ENCODE measurements at places on chromosomes 2 and 18. TPM values are rescaled to one million over a fixed set of nuclear protein-coding genes. Genes with fewer than 3 reads are reported as not detected.

DNA sequence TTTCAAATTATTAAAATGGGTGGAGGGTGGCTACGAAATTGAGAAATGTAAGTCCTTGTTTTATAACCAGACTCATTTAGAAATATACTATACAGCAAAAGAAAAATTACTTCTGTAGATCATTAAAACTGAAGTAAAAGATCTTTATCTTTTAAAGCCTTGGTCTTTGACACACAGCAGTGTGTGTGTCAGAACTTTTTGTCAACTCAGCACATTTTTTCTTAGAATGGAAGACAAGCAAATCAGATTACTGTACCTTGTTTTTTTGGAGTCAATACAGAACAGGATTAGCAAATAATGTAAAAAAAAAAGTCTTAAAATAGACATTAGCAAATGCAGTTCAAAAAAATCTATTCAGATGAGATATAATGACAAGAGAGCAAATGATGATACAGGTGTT is 49.1 kb downstream of the C2orf76 start:
- no peak overlapping the region for H3K4me3 ChIP-seq
- H3K36me3 ChIP-seq, result no peaks in the 10 kb centered on the region
- H3K27ac ChIP-seq, result no peak overlapping the region
- no peaks in the 10 kb centered on the region for H3K27me3 ChIP-seq

- no peak for DNase-seq
- no peak overlapping the region for H3K4me3 ChIP-seq
- no peak overlapping the region for H3K27ac ChIP-seq
- H3K27me3 ChIP-seq, result no peaks in the 10 kb centered on the region
- peaks cover 3% of the 10 kb centered on the region for H3K36me3 ChIP-seq
These were observed 12.2 kb upstream of the ORC2 start for GRCh38 chr2:200975672-200976071.

DNA sequence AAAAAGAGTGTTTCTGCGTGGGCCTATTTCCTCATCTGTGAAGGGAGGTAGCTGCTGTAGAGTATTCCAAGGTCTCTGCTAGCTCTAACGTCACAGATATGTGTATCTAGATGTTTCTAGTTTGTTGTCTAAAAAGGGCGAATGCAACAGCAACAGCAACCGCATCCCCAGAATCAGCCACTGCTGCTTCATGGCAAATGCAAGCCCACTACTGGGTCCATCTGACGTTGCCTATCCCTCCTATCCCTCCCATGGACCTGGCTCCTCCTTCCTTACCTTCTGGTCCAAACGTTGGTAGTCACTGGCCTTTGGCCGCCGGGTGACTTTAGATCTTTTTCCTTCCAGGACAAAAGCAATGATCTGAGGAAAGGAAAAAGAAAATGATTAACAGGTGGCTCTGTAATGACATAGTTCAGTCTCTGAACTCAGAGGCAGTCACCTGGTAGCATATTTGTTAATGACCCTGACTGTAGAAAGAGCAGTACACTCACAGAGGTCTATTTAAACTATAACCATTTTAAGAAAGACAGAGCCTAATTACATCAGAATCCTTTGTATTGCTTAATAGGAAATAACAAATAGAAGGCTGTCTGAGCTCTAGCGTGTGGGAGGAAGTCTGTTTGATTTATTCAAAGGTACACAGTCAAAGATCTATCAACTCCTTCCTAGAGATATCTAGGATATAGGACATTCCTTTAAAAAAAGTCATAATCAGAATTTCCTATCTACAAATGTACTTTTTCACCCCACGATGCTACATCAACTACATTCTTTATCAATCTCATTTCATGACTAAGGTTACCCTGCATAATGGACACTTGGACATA is 2.9 kb downstream of the TGOLN2 start:
- peaks cover 75% of the 10 kb centered on the region for H3K4me1 ChIP-seq
- no peaks in the 10 kb centered on the region for H3K27me3 ChIP-seq
- DNase-seq, result peak; percentile 56
- peak overlapping the region; percentile 79 for H3K4me3 ChIP-seq

GRCh38 chr2:215611609-215612386 is 175.9 kb upstream of the FN1 start:
- no peak for DNase-seq
- no peaks in the 10 kb centered on the region for H3K27me3 ChIP-seq
- H3K27ac ChIP-seq, result no peak overlapping the region
- no peaks in the 10 kb centered on the region for H3K36me3 ChIP-seq
- H3K4me1 ChIP-seq, result no peaks in the 10 kb centered on the region

DNA sequence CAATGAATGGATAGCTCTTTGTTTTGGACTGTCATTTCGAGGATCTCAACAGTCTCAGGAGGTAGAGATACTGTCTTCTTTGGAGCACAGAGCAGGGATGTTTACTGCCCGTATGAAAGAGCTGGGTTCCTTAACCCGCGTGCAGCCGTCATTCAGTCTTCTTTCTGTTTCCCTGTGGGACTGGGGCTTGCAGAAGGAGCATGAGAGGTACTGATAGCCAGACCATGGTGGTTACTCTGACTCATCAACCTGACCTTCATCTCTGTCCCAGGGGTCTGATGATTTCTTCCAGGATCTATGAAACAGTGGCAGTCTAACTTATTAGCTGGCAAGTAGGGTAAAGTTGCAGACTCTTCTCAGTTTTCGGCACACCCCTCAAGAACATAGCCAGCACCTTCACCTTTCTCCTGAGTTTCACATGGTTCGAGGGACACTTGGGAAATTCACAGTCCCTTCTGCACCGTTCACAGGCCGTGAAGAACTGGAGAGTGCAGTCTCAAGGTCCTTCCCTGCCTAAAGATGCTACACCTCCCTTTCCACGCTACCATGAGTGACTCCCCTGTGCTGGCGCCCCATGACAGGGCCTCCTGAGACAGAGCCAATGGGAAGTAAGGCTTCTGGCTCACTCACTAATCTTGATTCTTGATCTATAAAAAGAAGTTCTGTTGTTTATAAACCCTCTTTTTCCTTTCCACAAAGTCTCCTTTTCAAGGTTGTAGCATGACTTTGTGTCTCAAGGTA is 226.2 kb downstream of the MC4R start:
- H3K27me3 ChIP-seq, result no peaks in the 10 kb centered on the region
- H3K4me1 ChIP-seq, result no peaks in the 10 kb centered on the region
- H3K27ac ChIP-seq, result no peak overlapping the region
- H3K36me3 ChIP-seq, result no peaks in the 10 kb centered on the region

GRCh38 chr2:164560181-164560792 is 61.0 kb downstream of the GRB14 start:
- H3K4me1 ChIP-seq, result peaks cover 20% of the 10 kb centered on the region
- H3K27ac ChIP-seq, result no peak overlapping the region
- H3K27me3 ChIP-seq, result no peaks in the 10 kb centered on the region
- H3K36me3 ChIP-seq, result no peaks in the 10 kb centered on the region
- no peak overlapping the region for H3K4me3 ChIP-seq
- DNase-seq, result peak; percentile 62

GRCh38 chr2:15561574-15562344 is 625 bp upstream of the NBAS start:
- peak; percentile 73 for DNase-seq
- no peaks in the 10 kb centered on the region for H3K36me3 ChIP-seq
- H3K27ac ChIP-seq, result peak overlapping the region; percentile 86
- peak overlapping the region; percentile 93 for H3K4me3 ChIP-seq

- H3K27ac ChIP-seq, result peak overlapping the region; percentile 68
- DNase-seq, result peak; percentile 87
- no peaks in the 10 kb centered on the region for H3K27me3 ChIP-seq
- H3K4me3 ChIP-seq, result no peak overlapping the region
These were observed 185.9 kb downstream of the MTX2 start for GRCh38 chr2:176454893-176455815.

DNA sequence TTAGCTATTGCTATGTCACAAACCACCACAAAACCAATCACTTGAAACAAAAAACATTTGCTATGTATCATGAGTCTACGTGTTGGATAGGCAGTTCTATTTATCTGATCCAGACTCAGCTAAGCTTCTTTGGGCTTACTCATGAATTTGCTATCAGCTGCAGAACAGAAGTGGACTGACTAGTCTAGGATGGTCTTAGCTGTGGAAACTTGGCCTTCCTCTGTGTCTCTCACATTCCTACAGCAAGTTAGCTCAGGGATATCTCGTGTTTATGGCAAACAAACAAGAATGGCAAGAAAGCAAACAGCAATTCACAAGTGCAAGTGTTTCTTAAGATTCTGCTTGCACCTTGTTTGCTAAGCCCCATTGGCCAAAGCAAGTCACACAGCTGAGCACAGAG is 288.0 kb upstream of the TNP1 start:
- no peak overlapping the region for H3K4me3 ChIP-seq
- no peak for DNase-seq
- no peaks in the 10 kb centered on the region for H3K4me1 ChIP-seq
- H3K36me3 ChIP-seq, result no peaks in the 10 kb centered on the region
- H3K27ac ChIP-seq, result no peak overlapping the region
- no peaks in the 10 kb centered on the region for H3K27me3 ChIP-seq

- H3K4me1 ChIP-seq, result no peaks in the 10 kb centered on the region
- DNase-seq, result no peak
These were observed 140.7 kb upstream of the THUMPD2 start for GRCh38 chr2:39919511-39920306.

- DNase-seq, result no peak
- no peaks in the 10 kb centered on the region for H3K27me3 ChIP-seq
- no peak overlapping the region for H3K4me3 ChIP-seq
- peaks cover 14% of the 10 kb centered on the region for H3K4me1 ChIP-seq
These were observed 7.2 kb downstream of the PTPN4 start for GRCh38 chr2:119766944-119767343.

GRCh38 chr2:95381212-95382191 is 21.0 kb upstream of the FAHD2A start:
- DNase-seq, result no peak
- no peaks in the 10 kb centered on the region for H3K36me3 ChIP-seq
- H3K4me3 ChIP-seq, result no peak overlapping the region

GRCh38 chr2:56288838-56289580 is 105.2 kb downstream of the CCDC85A start:
- no peaks in the 10 kb centered on the region for H3K36me3 ChIP-seq
- no peaks in the 10 kb centered on the region for H3K4me1 ChIP-seq
- H3K4me3 ChIP-seq, result no peak overlapping the region
- DNase-seq, result peak; percentile 23
- H3K27me3 ChIP-seq, result no peaks in the 10 kb centered on the region

GRCh38 chr2:120227111-120227991 is 4.2 kb upstream of the TMEM185B start:
- no peaks in the 10 kb centered on the region for H3K27me3 ChIP-seq
- H3K4me1 ChIP-seq, result peaks cover 62% of the 10 kb centered on the region
- H3K27ac ChIP-seq, result no peak overlapping the region

- no peak for DNase-seq
- H3K4me3 ChIP-seq, result no peak overlapping the region
- no peaks in the 10 kb centered on the region for H3K27me3 ChIP-seq
- H3K36me3 ChIP-seq, result peaks cover 7% of the 10 kb centered on the region
These were observed 32.1 kb downstream of the PPM1B start for GRCh38 chr2:44200759-44201158.

- no peak overlapping the region for H3K27ac ChIP-seq
- H3K27me3 ChIP-seq, result no peaks in the 10 kb centered on the region
- no peak for DNase-seq
- no peaks in the 10 kb centered on the region for H3K36me3 ChIP-seq
- no peaks in the 10 kb centered on the region for H3K4me1 ChIP-seq
These were observed 308.0 kb downstream of the CCDC74A start for GRCh38 chr2:131835621-131836091.

- DNase-seq, result no peak
- H3K27me3 ChIP-seq, result no peaks in the 10 kb centered on the region
- no peak overlapping the region for H3K27ac ChIP-seq
- H3K4me3 ChIP-seq, result no peak overlapping the region
- peaks cover 57% of the 10 kb centered on the region for H3K4me1 ChIP-seq
These were observed 12.4 kb downstream of the ASAP2 start for GRCh38 chr2:9219027-9219445.

DNA sequence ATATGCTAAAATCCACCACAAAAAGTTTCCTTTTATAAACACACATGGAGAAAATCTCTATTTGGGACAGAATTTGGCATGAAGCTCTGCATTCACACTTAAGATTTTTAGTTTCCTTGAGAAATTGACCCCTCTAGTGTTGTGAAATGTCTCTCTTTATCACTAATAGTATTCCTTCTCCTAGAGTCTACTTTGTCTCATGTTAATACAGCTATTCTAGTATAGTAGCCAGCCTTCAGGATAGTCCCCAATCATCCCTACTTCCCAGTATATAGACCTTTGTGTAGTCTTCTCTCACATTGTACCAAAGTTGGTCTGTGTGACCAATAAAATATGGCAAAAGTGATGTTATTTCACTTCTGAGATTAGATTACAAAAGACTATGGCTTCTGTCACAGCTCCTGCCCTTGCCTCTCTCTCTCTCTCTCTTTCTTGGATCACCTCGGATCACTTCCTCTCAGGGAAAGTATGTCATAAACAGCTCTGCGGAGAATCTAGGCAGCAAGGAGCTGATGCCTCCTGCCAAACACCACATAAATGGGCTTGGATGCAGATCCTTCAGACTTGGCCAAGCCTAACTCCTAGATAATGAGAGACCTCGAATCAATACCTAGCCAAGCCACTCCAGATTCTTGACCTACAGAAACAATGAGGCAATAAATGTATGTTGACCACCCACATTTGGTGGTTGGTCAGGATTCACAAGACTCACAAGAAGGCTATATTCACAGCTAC is 59.7 kb upstream of the NABP1 start:
- DNase-seq, result no peak
- peak overlapping the region; percentile 46 for H3K27ac ChIP-seq
- H3K36me3 ChIP-seq, result no peaks in the 10 kb centered on the region
- no peaks in the 10 kb centered on the region for H3K4me1 ChIP-seq
- no peak overlapping the region for H3K4me3 ChIP-seq
- H3K27me3 ChIP-seq, result no peaks in the 10 kb centered on the region

DNA sequence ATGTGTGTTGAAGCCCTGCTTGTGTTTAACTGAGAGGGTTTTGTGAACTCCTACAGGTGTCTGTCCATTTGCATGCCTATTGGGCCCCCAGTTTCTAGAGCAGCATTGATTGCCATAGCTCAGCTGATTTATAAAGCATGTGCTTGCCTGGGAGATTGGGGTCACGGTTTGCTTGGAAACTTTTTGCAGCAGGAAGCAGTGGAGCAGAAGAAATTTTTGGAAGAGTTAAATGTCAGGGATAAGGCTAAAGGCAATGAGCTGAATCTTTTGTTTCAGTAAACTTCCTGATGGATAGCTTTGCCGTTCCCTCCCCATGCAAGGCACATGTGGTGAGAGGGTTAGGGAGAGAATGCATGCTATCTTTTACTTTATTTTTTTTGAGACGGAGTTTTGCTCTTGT is 102.2 kb downstream of the PTPRM start:
- H3K4me3 ChIP-seq, result no peak overlapping the region
- H3K4me1 ChIP-seq, result no peaks in the 10 kb centered on the region
- no peak for DNase-seq
- no peak overlapping the region for H3K27ac ChIP-seq

DNA sequence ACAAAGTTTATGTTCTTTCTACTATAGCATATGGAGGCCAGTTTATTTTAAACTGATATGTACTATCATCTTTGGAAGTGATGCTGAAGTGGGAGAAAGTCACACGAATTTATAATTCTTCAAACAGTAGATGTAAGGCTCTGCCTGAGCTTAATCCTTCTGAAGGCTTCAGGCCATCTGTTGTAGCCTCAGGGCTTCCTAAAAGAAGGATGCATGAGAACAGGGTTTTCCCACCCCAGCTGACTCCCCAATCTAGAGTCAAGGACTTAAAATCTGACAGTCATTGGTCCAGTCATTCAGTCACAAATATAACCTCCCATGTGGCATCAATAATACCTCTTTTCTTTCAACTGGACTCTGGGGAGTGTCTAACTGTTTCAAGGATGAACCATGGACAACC is 330.5 kb downstream of the KCNS3 start:
- no peak overlapping the region for H3K4me3 ChIP-seq
- no peaks in the 10 kb centered on the region for H3K27me3 ChIP-seq
- no peak for DNase-seq
- H3K4me1 ChIP-seq, result no peaks in the 10 kb centered on the region
- H3K36me3 ChIP-seq, result no peaks in the 10 kb centered on the region
- no peak overlapping the region for H3K27ac ChIP-seq

Gene CNGA3
- polyA plus RNA-seq, result not detected

Gene PNPT1
- 7.4 TPM for polyA plus RNA-seq

Gene CAD
- polyA plus RNA-seq, result 6.5 TPM

Gene SP100
- 58.8 TPM for polyA plus RNA-seq

Gene KCTD1
- 7.8 TPM for polyA plus RNA-seq

Gene MC5R
- polyA plus RNA-seq, result not detected
